ENCODE measurements at places on chromosomes 7 and 10.

DNA sequence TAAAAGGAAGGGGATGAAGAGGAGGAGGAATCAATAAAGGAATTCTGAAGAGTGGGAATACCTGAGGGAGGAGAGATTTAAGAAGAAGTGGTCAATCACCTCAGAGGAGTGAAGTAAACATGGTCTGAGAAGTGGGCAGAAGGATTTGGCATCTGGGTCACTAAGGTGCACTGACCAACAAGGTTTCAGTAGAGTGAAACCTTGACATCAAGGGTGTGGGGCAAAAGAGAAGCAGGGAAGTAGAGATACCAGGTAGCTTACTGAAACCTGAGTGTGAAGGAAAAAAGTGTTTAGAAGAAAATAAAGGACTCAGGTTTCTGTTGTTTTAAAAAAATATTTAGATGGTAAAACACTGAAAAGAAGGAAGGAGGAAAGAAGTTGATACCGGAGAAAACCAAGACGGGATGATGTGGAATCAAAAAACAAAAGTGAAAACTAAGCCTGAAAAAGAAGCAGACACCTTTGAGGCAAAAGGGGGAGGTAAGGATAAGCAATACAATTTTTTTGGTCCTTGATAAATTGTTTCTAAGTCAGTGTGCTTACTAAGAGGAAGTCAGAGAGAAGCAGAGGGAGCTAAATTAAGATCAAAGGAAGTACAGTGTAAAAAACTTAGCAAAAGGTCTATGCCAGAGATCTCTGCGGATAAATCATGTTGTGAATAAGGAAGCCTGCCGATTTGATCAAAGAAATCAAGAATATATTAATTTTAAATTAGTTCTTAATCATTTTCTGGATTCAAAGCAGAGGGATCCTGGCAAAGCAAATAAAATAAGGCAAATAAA is 137.2 kb upstream of the GPR22 start:
- no peak for DNase-seq

DNA sequence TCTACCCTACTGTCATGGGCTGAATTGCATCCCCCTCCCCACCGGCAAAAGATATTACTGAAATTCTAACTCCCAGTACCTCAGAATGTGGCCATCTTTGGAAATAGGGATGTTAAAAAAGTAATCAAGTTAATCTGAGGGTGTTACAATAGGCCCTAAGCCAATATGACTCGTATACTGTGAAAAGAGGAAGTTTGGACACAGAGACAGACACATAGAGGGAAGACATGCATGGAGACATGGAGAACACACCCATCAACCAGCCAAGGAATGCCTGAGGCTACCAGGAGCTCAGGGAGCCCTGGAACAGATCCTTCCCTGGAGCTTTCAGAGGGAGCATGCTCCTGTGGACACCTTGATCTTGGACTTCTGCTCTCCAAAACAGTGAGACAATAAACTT is 138.2 kb upstream of the ADO start:
- DNase-seq, result no peak

- no peak for DNase-seq
These were observed 42.8 kb downstream of the MINDY3 start for GRCh38 chr10:15817409-15818046.

- no peak for DNase-seq
These were observed 28.2 kb downstream of the PPIF start for GRCh38 chr10:79375321-79376077.

- no peak for DNase-seq
These were observed 93.6 kb upstream of the INSIG1 start for GRCh38 chr7:155203882-155204691.

GRCh38 chr7:130127821-130128317 is 57.5 kb downstream of the KLHDC10 start:
- DNase-seq, result peak; percentile 27

DNA sequence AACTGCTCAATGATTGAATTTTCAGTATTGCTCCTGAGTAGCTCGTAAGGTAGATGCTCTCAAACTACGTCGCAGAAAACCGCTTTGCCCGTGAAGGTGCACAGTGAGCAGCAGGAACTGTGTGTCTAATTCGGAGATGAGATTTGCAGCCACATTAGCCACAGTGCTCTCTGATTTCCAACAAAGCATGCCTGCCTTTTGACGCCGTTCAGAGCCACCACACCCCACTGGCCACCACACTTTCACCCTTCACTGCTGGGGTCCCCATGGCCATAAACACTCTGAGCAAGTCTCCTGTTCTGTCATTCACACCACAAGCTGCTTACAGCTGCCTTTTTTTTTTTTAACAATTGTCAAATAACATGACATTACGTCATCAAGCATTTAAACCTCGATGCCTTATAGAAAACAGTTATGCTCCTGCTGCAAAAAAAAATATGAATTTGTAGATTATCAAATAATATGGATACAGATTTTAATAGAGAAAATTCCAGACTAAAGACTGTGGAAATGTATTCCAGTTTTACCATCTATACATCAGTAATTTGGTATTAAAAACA is 578.8 kb upstream of the PFKP start:
- DNase-seq, result no peak

DNA sequence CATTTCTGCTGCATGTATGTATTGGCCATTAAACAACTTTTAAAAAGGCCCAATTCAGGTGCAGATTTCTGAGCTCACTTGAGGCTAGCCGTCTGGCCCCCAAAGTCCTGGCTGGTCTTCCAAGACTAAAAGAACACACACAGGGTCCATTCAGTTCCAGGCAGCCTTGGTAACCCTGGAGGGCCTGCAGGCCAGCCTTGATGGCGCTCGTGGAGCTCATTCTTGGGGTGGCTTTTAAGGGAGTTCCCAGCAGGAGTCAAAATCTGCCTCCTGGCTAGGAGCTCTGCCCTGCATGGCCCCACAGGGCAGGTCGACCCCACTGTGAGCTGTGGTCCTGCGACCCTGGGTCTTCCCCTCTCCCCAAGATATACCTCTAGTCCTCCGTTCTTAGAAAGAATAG is 28.8 kb downstream of the ANXA11 start:
- no peak for DNase-seq

DNA sequence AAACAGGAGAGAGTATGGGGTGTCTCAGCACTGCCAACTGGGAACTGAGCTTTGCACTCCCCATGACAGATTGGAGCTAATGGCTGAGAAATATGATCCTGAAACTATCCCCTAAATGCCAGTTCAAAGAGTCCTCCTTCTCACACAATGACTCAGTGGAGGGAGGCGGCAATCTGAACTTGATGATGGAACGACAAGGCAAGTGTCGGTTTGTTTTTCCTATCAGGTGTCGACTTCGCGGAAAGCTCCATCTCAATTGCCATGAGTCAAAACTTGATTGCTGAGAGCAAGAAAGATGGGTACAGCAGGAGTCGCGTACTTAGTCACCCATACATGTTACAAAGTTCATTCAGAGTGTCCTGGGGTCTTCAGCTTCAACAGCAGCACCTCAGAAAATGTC is 52.5 kb downstream of the NPY start:
- no peak for DNase-seq

DNA sequence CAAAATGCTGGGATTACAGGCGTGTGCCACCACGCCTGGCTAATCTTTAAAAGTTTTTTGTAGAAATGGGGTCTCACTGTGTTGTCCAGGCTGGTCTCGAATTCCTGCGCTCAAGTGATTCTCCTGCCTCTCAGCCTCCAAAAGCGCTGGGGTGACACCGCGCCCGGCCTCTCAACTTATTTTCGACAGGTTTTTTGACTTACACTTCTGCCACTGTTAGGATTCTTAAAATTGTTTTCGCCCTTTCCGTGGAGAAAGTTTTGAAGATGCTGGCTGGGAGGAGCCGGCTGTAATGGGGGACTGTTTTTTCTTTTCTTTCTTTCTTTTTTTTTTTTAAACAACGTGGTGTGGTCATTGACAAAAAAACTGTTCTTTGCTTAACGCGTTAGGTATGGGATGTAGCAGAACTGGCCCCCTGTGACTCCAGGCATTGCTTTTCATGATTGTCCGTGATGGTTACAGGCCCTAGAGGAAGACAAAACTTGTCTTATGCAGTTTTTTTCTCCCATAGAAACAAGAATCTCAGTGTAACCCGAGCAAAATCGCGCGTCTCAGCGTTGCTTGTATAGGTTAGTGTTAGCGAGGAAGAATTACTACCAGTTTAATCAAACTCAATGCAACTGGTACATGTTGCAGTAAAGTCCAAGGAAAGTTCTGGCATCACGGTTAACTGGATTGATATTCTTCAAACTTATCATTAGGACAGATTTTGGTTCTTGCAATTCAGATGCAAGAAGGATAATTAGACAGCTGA is 72.2 kb downstream of the DAGLB start:
- peak; percentile 49 for DNase-seq

GRCh38 chr10:58467931-58468635 is 44.6 kb upstream of the BICC1 start:
- no peak for DNase-seq

DNA sequence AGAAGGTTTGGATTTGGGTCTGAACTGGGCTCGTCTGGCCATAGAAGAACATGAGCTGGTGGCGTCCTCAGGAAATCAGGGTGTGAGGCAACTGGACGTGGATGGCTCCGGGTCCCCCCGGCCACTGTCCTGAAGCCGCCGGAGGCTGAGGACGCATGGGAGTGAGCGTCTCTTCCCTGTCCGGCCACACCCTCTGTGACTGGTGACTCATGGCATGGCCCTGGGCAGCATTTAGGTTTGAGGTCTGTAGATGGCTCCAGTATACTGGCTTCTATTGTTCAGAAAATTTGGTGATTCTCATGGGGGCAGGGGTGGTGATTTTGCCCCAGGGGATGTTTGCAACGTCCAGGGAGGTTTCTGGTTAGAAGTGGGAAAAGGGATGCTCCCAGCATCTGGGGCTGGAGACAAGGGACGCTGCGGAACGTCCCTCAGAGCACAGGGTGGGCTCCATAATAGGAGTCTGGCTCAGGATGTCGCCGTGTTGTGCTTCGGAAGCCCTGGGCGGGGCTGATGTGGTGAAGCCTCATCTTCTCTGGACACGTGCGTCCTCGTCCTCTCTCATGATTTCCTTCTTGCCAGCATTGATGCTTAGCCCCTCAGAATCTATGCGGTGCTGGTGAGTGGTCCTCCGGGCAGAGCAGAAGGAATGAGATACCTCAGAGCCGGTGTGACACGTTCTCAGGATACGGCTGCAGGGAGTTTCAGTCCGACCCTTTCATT is 49.9 kb downstream of the PITRM1 start:
- no peak for DNase-seq

DNA sequence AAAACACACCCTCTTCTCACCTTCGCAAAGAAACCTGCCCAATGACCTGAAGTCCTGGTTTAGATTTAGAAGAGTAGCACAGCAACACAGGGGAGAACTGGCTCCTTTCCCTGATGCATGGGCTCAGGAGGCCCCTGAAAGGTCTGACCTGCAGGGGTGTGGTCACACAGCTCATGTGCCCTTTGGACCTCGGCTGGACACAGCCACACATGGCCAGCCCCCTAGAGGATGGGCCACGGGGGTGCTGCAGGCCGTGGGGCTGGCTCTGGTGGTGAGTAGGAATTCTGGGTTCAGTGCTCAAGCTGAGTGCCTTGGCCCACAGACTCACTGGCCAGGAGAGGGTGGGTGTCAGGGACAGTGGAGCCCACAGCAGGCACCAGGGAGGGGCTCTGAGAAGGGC is 118.5 kb upstream of the ADCY1 start:
- DNase-seq, result no peak

GRCh38 chr7:69837387-69838068 is 239.3 kb downstream of the AUTS2 start:
- no peak for DNase-seq

DNA sequence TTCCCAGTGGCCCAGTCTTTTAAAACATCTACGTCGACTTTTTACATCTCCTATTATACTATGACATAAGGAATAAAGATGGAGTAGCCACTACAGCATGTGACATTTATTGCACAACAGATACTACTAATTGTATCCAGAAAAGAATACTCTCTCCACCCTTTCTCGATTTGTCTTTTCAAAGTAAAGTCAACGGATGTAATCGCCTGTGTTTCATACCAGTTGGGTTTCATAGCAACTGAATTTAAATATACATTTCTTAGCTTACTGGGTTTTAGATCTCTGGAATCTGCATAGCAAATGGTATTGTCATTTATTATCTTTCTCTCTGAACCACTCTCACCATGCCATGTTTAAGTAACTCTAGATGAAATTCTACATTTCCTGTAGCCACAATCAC is 86.4 kb upstream of the TRIL start:
- DNase-seq, result no peak

GRCh38 chr7:135536150-135536549 is 21.6 kb upstream of the NUP205 start:
- no peak for DNase-seq

- no peak for DNase-seq
These were observed 483.5 kb upstream of the POT1 start for GRCh38 chr7:125412890-125413665.

- no peak for DNase-seq
These were observed 33.8 kb downstream of the SPAG6 start for GRCh38 chr10:22379059-22379458.
